ENCODE measurements at places on chromosomes 5 and 9.

- no peak for DNase-seq
Observed at GRCh38 chr5:86665984-86666760, 48.4 kb downstream of the COX7C start.

- DNase-seq, result no peak
Observed at GRCh38 chr9:127059030-127059429, 63.4 kb downstream of the ANGPTL2 start.

- DNase-seq, result no peak
Observed at GRCh38 chr9:135661816-135662560, 1.1 kb upstream of the LCN9 start.

DNA sequence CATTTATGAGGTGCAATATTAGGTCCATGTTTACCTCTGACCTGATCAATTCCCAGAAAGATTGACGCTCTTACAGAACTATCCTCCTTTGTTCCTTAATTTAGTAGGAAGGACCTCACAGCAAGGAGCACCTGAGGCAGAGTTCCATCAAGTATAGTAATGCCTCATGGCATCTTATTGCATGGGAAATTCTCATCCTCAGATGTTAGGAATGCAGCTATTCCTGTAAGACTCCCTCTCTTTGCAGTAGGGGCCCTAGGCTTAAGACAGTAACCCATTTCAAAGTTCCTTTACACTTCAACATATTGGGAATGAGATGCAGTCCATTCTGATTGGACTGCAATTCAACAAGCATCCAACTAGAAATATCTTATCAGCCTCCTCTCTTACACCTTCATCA lies 69.8 kb downstream of the SLCO4C1 start:
- DNase-seq, result no peak

DNA sequence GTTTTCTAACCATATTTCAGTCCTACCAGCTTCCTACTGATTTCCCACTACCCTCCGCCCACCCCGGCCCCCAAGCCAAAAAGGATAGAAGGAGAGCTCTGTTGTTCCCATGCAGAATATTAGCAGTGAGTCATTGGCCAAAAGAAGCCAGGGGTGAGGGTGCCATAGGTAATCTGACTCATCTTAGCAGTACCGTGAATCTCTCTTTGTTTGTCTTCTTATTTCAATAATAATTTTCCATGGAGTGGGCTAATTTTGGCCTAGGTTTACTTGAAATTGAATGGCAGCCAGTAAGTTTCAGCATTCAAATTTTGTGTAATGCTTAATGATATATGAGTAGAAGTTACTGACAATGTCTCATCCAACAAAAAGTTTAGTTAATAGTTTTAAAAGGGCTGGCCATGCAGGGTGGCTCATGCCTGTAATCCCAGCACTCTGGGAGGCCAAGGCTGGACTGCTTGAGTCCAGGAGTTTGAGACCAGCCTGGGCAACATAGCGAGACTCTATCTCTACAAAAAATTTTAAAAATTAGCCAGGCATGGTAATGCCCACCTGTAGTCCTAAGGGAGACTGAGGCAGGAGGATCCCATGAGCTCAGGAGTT lies 74.2 kb downstream of the C9orf152 start:
- no peak for DNase-seq

DNA sequence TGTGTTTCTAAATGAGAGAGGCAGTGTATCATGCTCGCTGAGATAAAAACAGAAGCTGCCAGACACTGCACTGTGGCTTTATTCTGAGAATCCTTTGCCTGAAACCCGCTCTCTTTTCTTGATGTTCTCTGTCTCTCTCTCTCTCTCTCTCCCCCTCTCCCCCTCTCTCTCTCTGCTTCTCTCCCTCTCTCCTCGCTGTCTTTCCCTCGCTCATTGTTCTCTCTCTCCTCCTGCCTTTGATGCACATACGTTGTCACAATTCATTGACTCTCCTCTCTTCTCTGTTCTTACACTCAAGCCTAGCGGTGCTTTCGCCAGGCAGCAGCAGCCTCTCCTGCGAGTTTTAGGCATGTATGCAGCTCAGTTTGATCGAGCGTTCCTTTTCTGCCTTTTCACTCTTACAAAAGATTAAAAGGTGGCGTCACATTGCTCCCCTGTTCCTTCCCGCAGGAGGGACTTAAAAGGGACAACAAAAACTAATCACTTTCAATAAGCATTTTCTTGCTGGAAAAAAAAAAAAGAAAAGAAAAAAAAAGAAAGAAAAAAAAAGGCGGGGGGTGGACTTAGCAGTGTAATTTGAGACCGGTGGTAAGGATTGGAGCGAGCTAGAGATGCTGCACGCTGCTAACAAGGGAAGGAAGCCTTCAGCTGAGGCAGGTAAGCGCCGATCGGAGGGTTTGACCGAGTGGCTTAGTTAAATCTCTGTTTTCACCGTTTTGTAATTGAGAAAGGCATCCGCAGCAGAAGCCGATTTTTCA lies 717.9 kb upstream of the WWC1 start:
- no peak for DNase-seq

Data from cortex of kidney (tissue), 1 donor.